ENCODE measurements at places on chromosomes 6 and 20.

- DNase-seq: no peak
These were observed 3.0 kb downstream of the CASS4 start for GRCh38 chr20:56414842-56415765.

DNA sequence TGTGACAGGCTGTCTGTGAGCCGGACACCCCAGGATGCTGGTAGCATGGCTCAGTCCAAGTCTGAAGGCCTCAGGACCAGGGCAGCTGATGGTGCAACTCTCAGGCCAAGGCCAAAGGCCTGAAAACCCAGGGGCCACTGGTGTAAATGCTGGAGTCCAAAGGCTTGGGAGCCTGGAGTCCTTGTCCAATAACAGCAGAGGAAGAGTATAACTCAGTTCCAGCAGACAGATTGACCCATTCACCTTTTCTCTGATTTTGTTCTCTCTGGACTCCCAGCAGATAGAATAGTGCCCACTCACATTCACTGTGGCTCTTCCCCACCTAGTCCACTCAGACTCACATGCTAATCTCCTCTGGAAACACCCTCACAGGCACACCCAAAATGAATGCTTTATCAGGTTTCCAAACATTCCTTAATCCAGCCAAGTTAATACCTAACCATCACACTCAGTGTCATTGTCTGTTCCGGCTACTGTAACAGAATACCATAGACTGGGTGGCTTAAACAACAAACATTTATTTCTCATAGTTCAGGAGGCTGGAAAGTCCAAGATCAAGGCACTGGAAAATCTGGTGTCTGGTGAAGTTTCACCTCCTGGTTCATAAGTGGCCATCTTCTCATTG is 5.0 kb upstream of the TRAF3IP2 start:
- no peak for DNase-seq

DNA sequence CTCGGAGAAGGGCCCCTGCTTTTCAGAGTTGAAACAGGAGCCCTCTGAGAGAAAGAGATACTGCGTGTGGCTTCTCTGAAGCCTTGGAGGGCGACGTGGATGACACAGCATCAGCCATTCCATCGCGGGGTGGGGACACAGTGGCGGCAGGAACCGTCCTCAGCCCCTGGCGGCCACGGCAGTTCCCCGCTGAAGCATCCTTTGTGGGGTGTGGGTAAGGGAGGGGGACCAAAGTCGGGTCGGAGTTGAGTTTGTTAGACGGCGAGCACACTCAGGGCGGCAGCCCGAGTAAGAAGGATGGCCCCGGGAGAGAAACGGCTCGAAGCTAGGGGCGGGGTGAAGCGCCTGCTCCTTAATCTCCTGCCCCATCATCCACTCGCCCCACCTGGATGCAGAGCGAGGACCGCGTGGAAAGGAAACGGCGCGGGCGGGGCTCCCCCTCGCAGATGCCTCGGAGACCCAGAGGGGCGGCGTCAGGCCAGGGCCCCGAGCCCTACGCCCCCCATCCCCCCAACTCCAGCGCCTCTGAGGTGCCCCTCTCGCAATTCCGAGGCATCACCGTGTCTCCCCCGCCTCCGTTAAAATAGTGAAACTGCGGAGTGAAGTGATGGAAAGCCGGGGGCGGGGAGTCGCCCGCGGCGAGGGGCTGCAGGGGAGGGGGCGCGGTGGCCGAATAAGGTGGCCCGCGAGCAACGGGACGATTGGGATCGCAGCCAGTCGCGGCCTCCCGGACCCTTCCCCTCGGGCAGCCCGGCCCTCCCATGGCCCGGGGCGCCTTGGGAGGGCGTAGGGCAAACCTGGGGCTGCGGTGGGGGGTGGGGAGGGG is 796 bp upstream of the RREB1 start:
- no peak for DNase-seq

DNA sequence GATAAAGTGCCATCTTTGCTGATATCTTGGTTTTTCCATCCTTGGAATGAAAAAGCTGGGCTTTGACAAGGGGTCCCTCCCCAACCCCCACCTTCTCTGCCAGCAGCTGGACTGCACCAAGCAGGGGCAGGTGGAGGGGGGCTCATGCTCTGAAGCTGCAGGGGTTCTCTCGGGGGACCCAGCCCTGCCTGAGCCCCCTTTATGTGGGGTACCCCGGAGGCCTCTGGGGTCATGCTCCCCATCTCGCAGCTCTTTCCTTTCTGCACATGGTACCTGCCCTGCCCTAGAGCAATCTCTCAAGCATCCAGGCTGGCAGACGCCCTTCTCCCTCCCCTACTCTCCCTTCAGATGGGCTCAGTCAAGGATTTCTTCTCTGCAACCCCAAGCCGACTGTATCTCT is 146.7 kb upstream of the PTPN1 start:
- no peak for DNase-seq

DNA sequence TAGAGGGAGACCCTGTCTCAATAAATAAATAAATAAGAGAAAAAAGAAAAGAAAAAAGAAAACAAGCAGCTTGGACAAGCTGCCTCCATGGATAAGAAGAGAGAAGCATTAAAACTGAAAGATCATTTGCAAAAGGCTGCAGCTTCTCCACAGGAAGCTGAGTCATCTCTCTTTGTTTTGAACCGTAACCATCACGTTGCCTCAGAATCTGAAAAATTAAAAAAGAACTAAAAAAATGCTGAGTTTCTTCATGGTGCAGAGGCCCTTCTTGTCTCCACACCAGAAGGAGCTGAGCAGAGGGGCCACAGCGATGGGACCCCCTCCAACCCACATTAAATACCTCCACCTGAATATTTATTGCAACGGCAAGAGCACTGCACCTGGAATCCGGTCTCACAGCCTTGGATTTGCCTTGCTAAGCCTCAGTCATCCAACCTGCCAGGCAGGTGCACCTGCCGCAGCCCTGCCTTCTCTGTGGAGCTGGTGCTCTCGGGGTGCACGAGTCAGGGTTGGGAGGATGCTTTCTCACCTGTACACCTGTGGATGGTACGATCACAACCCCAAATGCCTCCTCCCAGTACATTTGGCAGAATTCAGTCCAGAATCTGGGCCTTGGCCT is 28.1 kb downstream of the TOX2 start:
- peak; percentile 21 for DNase-seq

DNA sequence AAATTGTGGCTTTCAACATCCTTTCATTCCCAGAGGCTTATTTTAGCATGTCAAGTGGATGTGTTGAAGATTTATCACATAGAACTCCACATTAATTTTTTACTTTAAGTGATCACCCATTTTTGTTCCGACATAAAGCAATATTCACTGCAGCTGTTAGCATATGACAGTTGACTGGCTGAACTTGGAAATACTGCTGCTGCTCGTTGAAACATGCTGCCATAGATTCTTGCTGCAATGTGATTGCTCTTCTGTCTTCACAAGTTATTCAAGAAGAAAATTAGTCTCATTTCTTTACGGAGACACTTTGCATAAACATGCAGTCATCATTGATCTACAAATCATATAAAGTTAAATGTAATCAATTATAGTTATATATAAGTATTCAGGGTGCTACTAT is 248.4 kb downstream of the SAMD5 start:
- DNase-seq: no peak

DNA sequence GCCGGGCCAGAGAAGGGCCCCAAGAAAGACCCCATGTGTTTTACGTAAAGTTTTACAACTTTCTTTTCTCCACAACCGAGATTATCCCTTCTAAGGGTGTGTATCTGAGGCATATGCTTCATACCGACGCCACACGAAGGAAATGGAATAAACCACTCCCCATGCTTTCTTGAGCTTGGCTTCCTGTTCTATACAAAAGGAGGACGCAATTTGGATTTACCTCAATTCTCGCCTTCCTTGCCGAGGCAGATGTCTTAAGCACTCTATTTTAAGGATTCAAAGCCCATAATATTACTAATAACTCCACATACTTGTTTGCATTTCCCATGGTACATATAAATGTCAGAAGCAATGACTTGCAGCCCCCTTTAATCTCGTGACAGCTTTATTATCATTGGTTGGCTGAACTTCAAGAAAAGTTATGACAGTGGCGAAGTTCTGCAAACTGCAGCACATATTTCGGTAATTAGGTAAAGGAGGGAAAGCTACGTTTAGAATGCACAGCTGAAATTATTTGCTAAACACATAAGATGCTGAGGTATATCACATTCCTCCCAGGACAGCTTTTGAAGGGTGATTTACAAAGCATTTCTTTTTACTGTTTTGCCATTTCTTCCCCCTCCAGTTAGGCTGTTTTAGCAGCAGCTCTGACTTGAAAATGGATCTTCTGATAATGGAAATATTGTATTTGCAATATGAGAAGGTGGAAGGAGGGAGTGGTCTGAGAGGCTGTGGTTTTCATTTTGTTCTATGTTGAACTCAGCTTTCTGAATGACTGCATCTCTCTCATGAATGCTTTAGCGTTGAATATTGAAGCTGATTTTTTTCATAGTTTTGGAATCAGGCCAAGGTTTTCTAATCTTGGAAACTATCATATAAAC is 330.5 kb downstream of the EPHA7 start:
- no peak for DNase-seq

DNA sequence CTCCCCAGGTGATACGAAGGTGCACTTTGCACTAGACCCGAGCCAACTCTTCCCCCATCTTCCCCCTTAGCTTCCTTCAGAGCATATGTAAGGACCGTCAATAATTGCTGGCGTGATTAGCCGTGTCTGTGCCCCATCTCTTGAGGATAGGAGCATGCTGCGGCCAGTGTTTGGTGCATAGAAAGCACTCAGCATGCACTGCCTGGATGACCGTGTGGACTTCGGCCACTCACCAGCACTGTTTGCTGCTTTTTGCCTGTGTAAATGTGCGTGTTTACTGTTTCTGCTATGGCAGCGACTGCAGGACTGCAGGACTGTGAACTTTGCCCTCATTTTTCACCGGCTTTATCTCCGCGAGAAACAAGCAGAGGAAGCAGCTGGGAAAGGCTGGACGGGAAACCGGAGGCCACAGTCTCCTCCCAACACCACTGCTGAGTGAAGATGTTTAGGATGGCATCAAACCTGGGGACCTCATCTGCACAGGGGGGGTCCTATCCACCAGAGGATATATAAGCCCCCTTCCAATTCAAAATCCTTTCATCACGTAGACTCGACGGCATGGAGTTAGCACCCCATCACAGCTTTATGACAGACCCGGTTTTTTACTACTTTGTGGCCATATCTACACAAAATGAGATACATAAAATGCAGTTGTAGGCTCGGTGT is 150.6 kb upstream of the AFDN start:
- no peak for DNase-seq

GRCh38 chr6:119330520-119331113 is 18.9 kb downstream of the MAN1A1 start:
- DNase-seq: no peak

DNA sequence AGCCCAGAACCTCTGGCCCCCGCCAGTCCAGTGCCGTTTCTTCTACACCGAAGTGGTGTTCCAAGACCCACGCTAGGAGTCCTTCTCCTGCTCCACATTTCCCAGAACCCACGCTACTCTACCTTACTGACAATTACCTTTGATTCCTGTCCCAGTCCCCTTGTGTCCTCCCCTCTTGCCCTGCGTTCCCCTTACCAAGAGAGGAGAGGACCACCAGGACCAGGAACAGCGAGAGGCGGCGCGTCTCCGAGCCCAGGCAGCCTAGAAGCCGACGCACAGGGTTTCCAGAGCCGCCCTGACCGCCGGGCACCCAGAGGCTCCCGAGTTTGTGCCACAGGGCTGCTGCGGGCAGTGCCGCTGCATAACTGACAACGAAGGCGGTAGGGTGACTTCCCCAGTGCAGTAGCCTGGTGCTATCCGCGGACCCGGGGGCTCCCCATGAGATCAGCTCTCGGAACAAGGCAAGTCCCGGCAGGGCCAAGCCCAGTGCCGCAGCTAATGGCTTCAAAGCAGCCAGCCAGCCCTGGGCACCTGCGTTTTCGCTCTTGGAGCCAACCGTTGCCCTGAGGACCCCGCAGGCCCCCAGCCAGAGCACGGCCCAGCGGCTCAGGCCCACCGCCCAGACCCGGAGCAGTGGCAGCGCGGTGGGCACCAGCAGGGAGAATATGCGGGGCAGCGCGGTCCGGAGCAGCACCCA is 512 bp downstream of the TAP1 start:
- peak; percentile 43 for DNase-seq

GRCh38 chr6:105402090-105402938 is 568 bp downstream of the PREP start:
- DNase-seq: peak; percentile 26

DNA sequence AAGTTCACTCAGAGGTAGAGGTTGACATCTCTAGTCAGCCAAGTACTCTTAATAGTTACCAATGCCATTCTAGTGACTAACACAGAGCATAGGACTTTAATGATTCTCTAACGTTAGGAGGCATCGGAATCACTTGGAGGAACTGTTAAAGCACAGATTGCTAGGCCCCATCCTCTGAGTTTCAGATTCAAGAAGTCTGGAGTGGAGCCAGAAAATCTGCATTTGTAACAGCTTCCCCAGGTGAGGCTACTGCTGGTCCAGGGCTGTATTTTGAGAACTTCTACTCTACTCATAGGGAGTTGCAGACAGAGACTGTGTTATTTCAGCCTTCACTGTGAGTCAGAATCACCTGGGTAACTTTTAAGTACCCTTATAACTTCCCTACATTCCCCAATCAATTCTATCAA is 5.7 kb downstream of the LMBRD1 start:
- no peak for DNase-seq

DNA sequence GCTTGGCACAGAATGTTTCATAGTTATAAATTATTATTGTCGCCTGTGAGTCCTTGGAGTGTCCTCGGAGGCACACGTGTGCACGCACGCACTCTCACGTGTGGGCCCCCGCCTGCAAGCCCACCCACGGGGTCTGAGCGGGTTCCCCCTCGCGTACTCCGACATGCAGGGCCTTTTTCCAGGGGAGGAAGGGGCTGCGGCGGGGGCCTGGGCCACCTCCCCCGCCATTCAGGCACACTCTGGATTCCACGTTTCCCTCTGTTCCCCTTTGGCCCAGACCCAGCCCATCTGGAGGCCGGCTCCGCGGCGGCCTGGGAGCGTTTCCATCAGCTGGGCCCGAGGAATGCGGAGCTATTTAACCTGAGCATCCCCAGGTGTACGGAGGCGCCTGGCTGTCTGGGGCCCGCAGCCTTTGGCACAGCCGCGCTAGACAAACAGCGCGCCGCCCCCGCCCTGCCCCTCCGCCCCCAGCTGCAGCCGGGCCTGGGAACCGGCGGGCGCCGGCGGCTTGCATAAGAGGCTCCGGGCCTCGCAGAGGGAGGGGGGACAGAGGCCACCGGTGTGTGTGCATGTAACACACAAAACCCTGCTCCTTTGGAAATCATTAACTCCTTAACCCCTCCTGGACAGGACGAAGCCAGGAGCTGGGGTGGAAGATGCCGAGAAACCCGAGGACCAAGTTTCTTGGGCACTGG is 3.3 kb downstream of the ID1 start:
- peak; percentile 53 for DNase-seq

GRCh38 chr6:161244725-161245124 is 29.1 kb downstream of the AGPAT4 start:
- no peak for DNase-seq

DNA sequence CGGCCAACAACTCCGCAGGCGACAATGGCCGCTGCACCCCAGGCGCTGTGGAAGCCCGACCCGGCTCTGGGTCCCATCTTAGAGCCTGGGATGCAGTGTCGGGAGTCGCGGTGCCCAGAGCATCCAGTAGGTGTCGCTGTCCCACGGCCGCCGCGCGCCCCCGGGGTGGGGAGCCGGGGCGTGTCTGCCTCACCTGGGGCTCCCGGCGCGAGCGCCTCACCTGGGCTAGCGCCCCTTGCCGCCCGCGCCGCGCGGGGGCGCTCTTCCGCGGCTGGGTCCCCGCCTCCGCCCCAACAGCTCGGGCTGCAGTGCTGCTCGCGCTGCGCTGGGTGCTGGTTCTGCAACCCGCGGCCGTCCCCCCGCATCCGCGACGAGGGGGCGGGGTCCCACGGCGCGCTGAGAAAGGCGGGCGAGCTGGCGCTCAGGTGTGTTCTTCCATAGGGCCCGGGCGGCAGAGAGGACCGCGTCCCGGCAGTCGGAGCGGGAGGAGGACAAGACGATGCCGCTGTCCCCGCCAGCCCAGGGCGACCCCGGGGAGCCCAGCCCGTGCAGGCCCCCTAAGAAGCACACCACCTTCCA is at the start of gene CRYBG1:
Gene CRYBG1 (plus strand): TSS at position 308 of the 579 bp plus-strand sequence. CDS start 192 bp downstream, at position 500.
- DNase-seq: peak; percentile 33

Measured in head of caudate nucleus (tissue), 42 donors.